Activated B cell treated with CpG ODN at 0.5 μM for 24 hours (primary cell): ENCODE measurements at places on chromosomes 11 and 22. TPM values are rescaled to one million over a fixed set of nuclear protein-coding genes. Genes with fewer than 3 reads are reported as not detected.

- no peak for DNase-seq
Measured at GRCh38 chr11:10688401-10688800, 5.2 kb downstream of the IRAG1 start.

GRCh38 chr11:127039591-127039990 is 39.0 kb upstream of the KIRREL3 start:
- no peak for DNase-seq

VPS37C gene
- 14.4 and 18.1 TPM in 2 replicates for total RNA-seq

DNA sequence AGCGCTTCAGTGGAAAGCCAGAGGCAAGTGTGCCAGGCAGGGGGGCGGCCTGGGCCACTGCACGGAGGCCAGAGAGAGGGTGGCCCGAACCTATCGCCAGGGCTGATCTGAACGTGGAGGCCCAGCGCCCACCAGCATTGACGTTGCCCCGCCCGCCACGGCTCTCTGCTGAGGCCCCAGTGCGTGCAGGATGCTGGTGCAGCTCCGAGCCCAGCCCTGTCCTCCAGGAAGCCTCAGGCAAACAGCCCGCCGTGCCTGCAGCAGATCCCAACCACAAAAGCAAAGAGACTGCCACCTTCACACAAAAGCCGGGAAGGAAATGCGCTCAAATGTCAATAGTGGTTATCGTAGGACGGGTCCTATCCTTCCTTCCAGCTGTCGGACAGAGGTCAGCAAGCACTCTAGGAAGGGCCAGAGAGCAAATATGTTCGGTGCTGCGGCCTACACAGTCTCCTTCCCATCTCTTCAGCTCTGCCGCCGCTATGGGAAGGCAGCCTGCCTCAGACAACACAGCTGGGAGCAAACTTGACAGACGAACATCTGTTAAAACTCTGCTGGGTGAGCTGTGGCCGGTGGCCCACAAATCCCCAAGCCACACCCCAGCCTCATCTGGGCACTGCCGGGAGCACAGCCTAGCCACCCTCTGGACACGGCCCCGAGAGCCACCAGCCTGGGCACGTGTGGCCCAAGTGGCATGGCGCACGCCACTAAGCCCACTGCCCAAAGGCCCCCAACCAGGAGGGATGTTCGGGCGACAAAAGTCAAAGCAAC is 146.2 kb downstream of the CRYBB2 start:
- no peak for DNase-seq

MRPL11 gene
- total RNA-seq, result 62.6 and 74.3 TPM in 2 replicates

TIMP3 gene
- not detected in 2 replicates for total RNA-seq

DNA sequence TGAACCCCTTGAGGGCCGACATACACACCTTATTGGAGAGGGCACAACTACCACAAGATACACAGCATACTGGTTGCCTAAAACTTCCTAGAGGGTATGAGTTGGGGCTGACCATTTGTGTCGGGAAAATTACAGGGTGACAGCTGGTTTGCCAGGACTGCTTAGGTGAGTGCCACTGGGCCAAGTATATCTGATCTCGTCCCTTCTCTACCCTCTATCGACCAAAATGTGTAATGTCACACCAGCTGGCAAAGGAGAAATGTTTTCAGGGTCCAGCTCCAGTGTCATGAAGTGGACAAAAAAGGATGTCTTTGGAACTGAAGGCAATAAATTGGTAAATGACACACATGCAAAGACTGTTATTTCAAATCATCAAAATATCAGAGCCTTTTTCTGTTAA is 126.1 kb downstream of the PGR start:
- DNase-seq, result no peak

GRCh38 chr11:43021466-43021865 is 290.3 kb upstream of the API5 start:
- no peak for DNase-seq
